Temporal lobe (tissue), 4 donors: ENCODE measurements at places on chromosomes 11 and 22. TPM values are rescaled to one million over a fixed set of nuclear protein-coding genes. Genes with fewer than 3 reads are reported as not detected.

ATG13 gene
- 47.7 TPM for total RNA-seq

NCAM1 gene
- 514 TPM for total RNA-seq

CRYBB2 gene
- 0.25 TPM for total RNA-seq

GPR83 gene
- 0.98 TPM for total RNA-seq

CCDC157 gene
- total RNA-seq, result 3.4 TPM

SESN3 gene
- 62.7 TPM for total RNA-seq

RIC8A gene
- 66.9 TPM for total RNA-seq

OR10A2 gene
- not detected for total RNA-seq

MPZL3 gene
- total RNA-seq, result 0.74 TPM

OR8G1 gene
- total RNA-seq, result not detected

ADAMTS15 gene
- 2.5 TPM for total RNA-seq

RTN4RL2 gene
- 1.2 TPM for total RNA-seq

SLCO2B1 gene
- total RNA-seq, result 10.3 TPM

NXPE2 gene
- 0.49 TPM for total RNA-seq

TUBA8 gene
- total RNA-seq, result 0.98 TPM

CDCA5 gene
- total RNA-seq, result 2.0 TPM

THY1 gene
- 21.4 TPM for total RNA-seq

PRG3 gene
- not detected for total RNA-seq

ALG12 gene
- total RNA-seq, result 5.4 TPM

FREY1 gene
- total RNA-seq, result 0.25 TPM

LRRN4CL gene
- 0.25 TPM for total RNA-seq

PRAME gene
- not detected for total RNA-seq

RIMBP3C gene
- total RNA-seq, result 0.49 TPM
